ENCODE measurements at places on chromosomes 6 and 20.

DNA sequence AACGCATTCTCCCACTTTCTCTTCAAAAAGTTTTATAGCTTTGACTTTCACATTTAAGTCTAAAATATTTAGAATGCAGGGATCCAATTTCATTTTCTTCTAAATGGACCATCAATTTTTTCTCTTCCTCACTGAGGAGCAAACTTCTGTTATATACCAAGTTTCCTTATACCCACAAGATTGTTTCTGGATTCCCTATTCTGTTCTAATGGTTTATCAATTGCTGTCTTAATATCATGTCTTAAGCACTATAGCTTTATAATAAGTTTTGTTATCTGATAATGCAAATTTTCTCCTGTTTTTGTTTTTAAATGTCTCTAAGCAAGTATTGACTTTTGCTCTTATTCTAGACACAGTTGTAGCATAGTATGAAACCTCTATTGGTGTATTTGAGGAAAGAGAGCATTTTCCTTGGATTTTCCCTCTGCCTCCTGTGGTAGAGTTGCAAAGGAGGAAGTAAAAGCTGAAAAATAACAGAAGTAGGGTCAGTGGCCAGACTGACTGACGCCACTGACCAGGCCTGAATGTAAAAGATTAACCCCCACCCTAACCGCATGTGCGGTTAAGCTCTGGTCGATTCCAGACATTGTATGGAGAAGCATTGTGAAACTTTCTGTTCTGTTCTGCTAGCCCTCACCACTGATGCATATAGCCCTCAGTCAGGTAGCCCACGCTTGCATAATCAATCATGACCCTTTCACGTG is 40.3 kb downstream of the GPX5 start:
- DNase-seq, result no peak

DNA sequence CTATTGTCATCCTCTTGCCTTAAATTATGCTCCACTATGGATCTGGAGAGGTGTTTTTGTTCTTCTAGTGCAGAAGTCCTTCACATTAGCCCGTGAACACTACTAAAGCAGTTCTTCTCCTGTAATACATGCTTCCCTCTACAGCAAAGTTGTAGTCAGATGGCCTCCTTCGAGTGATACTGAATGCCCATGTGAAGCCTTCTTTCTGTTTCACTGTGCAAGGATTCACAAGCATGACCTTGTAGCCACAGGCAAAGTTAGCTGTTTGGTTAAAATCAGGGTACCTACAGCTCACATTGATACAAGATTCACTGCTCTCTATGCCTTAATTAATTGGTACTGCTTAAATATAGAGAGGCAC is 47.6 kb downstream of the ARHGAP18 start:
- DNase-seq, result no peak

DNA sequence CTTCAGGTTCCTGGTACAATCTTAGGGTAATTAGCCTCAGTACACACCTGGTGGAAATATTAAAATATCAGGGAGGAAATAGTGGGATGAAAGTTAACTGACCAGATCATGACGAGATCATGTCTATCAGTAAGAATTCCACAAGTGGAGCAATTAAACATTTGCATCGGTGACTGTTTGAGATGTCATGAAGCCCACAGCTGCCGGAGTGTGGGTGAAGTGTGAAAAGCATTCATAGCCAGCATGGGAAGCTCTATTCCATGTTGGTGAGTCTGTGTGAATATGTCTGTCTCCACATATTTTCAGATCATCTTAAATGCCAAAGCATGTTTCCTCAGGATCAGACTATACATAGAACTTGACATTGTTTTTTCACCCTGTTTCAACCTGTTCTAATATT is 142.8 kb downstream of the IPCEF1 start:
- no peak for DNase-seq

DNA sequence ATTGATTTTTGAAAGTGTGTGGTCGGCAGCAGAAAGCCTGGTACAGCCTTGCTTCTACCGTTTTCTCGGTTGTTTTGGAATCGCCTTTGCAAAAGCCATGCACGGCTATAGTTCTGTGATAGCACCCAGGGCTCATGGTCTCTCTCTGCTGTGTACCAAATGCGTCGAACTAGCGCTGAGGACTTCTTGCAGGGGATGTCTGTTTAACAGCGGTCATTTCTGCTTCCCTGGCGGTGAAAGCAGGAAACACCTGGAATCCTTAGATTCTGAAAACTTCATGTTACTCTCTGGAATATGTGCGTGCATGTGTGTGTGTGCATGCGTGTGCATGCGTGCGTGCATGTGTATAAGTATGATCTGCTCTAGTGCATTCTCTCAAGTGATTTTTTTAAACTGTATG is 26.1 kb upstream of the GCNT2 start:
- no peak for DNase-seq

GRCh38 chr6:144416244-144416643 is 131.1 kb downstream of the UTRN start:
- DNase-seq, result no peak

DNA sequence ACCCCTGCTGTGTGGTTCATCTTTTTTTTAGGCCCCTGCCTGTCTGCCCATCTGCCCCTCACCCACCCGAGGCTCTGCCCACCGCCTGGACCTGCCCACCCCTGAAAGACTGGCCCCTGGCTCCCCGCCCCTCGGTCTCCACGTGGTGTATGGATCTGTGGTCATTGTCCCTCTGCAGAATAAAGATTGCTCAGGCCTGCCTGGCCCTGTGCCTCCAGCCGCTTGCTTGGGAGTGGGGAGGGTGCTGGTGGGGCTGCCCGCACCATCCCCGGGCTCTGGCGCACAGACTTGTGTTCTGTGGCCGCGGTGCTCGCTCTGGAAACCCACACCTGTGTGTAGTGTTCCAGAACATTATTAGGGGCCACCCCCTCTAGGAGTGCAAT is 1.6 kb downstream of the MAP1LC3A start:
- DNase-seq, result no peak
